ENCODE measurements at places on chromosomes 1 and 21. TPM values are rescaled to one million over a fixed set of nuclear protein-coding genes. Genes with fewer than 3 reads are reported as not detected.

CASQ1 gene
- total RNA-seq = not detected

S100A2 gene
- 4.5 TPM for total RNA-seq

CASQ2 gene
- total RNA-seq = 0.15 TPM

ERI3 gene
- total RNA-seq = 97.9 TPM

HJV gene
- total RNA-seq = 0.31 TPM

GNG4 gene
- total RNA-seq = 11.0 TPM

SPRR5 gene
- total RNA-seq = not detected
